ENCODE measurements at places on chromosomes 2 and 18.

- no peak for DNase-seq
Measured at GRCh38 chr2:120893811-120894584, 158.3 kb downstream of the GLI2 start.

DNA sequence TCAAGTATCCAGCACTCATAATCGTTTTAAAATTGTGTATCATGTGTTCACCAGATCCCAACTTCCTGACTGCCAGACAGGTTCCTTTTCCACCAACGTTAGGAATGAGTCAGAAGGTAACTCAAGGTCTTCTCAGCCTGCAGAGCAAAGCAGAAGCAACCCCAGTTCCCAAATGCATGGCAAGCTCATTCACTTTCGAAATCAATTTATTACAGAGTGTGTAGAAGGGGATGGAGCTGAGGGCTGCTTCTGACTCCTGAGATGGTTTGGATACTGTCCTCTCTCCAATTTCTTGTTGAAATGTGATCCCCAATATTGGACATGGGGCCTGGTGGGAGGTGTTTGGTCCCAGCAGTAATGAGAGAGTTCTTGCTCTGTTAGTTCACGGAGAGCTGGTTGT, 114.5 kb downstream of the PIEZO2 start:
- no peak for DNase-seq

DNA sequence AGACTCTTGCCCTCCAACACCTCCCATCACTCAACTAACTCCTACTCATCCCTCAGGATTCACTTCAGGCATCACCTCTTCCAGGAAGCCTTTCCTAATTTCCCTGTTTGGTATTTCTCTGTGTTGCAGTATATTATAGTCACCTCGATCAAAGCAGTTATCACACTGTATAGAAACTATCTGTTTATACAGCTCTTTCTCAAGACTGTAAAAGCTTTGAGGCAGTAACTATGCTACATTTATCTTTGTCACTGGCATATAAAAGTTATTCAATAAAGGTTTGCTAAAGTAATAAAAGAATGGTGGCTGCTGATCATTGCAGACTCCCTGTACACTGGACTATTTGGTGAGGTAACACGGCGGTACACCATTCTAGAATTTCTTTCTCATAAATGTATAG, 284.9 kb downstream of the PAX3 start:
- DNase-seq, result no peak

DNA sequence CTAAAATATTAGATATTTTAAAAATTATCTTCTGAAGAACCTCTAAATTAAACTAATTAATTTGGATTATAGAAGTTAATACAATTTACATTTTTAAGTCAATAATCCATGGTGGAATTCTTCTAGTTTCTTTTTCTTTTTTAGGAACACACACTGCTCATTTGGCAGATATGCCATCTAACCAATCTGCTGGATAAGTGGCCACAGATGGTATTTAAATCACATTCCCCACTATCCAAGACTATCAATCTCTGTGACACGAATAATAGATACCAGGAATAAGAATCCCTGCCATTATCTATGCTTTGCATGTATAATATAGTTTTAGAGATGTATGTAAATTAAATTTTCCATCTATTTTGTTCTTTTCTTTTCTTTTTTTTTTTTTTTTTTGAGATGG, 58.5 kb downstream of the CABYR start:
- no peak for DNase-seq

DNA sequence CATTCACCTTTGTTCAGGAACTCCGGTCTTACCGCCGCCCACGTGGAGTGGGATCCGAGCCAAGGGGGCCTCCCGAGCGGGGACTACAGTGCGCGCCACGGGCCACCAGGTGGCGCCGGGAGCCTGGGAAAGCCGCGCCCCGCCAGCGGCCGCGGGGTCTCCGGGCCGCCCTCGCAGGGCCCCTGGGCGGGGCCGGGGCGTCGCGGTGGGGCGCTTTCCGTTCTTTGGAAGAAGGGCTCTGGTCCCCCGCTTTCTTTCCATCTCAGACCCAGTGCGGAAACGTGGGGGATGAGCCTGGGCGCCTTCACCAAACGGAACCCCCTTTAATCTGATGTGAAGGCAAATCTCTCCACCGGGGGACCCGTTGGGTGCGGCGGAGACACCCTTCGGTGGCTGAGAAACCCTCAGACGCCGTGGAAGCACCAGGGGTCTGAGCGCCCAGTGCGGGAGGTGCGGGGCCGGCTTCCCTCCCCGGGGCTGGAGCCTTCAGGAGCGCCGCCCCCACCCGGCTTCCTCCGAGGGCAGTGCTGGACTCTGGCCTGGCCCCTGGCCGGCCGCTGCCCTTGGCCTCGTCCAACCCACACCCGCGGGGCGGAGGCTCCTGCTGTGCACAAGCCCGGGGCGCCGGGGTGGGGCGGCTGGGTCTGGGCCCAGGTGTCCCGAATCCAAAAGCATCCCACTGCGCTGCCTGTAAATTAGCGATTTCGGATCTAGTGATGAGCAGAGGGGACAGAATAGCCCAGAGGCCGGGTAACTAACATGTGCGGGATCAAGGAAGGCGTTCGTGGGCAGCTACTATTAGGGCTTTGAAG, 44.6 kb downstream of the GORASP2 start:
- DNase-seq, result no peak

GRCh38 chr2:205474741-205475415, 207.4 kb upstream of the NRP2 start:
- DNase-seq, result peak; percentile 21

GRCh38 chr2:106062627-106063026, 131.5 kb downstream of the UXS1 start:
- DNase-seq, result no peak

- DNase-seq, result no peak
Measured at GRCh38 chr2:149652526-149652925, 65.0 kb upstream of the MMADHC start.

DNA sequence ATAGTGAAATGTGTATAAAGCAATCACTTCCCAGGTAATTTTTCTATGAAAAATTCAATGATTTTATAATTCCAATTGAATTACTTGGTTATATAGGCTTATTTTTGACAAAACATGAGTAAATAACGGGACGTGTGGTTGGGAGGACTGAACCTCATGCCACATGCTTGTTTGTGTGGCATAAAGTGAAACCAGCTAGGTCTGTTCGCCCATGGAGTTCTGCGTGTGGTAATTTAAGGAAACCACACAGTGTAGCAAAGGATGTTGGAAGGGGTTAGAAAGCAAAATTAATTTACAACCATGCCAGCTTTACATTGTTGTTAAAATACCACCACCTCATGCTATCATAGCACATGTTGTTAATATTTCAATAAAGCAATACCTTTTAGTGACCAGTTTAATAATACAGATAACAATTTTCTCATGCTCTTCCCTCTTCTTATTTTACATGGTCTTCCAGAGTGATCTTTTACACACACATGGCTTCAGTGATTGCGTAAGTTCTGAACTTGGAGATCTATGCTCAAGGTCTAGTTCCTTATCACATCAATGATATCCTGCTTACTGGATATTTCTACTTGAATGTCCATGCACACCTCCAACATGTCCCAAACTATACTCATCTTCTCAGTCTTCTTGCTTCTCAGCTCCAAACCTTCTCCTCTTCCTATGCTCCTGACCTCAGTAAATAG, 156.4 kb upstream of the ITGA4 start:
- DNase-seq, result no peak

DNA sequence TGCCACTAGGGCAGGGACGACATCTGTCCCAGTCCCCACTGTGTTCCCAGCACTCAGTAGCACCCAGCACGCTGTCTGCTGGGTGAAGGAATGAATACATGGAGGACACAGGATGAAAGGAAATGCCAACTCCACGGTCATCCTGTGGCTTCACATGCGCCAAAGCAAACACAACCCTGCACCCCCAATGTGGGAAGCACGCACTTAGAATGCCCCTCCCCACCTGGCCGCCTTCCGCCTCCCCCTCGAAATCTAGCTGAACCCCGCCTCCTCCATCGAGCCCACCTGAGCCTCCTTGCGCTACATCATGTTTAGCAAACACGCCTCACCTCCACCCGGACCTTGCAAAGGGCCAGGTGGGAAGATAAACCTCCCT, 33.9 kb downstream of the ADCY3 start:
- no peak for DNase-seq

DNA sequence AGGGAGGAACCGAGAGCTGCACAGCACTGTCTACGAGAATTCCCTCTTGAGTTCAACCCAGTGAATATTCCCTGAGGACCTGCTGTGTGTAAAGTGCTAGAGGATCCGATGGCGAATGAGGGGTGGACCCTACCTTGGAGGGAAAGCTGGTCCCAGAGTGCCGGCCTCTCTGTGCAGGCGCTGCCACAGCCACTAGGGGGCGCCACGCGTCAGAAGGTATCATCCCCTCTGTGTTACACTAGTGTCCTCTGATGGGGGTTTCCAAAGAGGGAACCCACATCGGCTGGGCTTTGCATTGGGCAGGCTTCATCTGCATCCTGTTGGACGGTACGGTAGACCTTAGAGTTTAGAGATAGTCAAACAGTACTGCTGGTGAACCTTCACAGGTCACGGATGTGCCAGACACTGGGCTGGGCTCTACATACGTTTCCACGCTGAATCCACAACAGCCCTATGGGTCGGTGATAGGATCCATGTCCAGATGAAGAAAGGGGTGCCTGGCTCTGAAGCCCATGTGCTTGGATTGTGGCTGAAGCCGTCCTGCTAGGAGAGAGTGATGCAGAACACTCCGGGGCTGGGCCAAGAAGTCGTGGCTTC, 39.0 kb downstream of the COA5 start:
- no peak for DNase-seq
